ENCODE measurements at places on chromosomes 13 and 19. TPM values are rescaled to one million over a fixed set of nuclear protein-coding genes. Genes with fewer than 3 reads are reported as not detected.

The RFPL4A gene
- total RNA-seq, result not detected

The COL4A1 gene
- total RNA-seq, result 67.8 TPM

The KLK12 gene
- not detected for total RNA-seq

The LMO7 gene
- 132 TPM for total RNA-seq

The PRKCG gene
- 1.7 TPM for total RNA-seq

The ZFP36 gene
- 1.2 TPM for total RNA-seq

The ZNF599 gene
- total RNA-seq, result 12.2 TPM

The SIGLEC14 gene
- 0.16 TPM for total RNA-seq

The SOHLH2 gene
- total RNA-seq, result 0.31 TPM

The CYP4F8 gene
- total RNA-seq, result not detected

The PLVAP gene
- total RNA-seq, result 0.94 TPM

The ABCA7 gene
- total RNA-seq, result 0.78 TPM

Data from occipital lobe (tissue), 3 donors.